ENCODE measurements at places on chromosomes 11 and 22. TPM values are rescaled to one million over a fixed set of nuclear protein-coding genes. Genes with fewer than 3 reads are reported as not detected.

- DNase-seq = no peak
Observed at GRCh38 chr11:108501396-108501795, 3.2 kb upstream of the POGLUT3 start.

Gene HTR3B
- not detected for total RNA-seq

Gene EXPH5
- 122 TPM for total RNA-seq

Gene XKR3
- not detected for total RNA-seq

Gene TMEM41B
- total RNA-seq = 39.5 TPM

DNA sequence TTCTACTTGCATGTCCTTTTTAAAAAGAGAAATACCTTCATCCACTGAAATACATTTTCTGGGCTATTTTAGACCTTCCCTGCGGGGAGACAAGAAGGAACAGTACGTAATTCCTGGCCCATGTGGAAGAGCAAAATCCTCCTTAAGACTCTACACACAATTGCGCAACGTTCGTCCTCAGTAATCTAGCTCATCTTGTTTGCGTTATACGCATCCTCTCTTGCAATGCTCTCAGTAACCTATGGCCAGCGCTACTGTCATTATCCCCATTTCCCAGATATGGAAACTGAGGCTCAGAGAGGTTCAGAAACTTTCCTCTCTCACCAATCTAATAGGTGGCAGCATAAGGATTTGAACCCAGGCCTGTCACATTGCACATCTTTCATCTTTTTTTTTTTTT lies 54.6 kb downstream of the RPUSD4 start:
- DNase-seq = no peak

- no peak for DNase-seq
Observed at GRCh38 chr11:117879516-117880480, 3.3 kb upstream of the FXYD6 start.

- no peak for DNase-seq
Observed at GRCh38 chr11:34840736-34841386, 75.3 kb downstream of the APIP start.

DNA sequence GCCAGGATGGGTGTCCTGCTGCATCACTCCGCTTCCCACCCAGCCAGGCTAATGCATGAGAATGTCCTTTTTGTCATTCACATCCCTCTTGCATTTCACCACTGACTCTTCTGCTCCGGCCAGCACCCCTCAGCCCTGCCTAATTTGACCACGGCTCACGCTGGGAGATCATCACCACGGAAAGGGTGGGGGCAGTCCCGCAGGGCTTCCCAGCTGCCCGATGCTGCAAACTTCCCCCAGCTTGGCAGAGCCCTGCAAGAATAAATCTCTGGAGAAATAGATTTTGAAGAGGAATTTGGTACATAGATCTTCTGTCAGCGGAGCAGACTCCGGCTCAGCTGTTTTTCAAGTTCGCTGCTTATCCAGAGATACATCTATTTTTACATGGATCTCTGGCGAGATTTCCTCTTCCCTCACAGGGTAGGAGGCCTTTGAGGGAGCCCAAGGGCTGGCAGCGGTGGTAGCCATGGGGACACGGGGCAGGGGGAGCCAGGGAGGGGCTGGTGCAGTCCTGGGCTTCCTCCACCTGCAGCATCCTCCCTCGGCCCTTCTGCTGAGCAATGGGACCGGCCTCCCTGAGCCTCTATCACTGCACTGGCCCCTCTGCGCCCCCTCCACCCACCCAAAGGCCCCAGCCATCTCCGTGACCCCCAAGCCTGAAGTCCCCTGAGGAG lies 62.6 kb downstream of the BUD13 start:
- DNase-seq = no peak

- DNase-seq = no peak
Observed at GRCh38 chr11:25691959-25692358, 640.0 kb upstream of the ANO3 start.

GRCh38 chr11:125287491-125288210 lies 123.1 kb downstream of the PKNOX2 start:
- DNase-seq = no peak

Gene DNAJB7
- not detected for total RNA-seq

DNA sequence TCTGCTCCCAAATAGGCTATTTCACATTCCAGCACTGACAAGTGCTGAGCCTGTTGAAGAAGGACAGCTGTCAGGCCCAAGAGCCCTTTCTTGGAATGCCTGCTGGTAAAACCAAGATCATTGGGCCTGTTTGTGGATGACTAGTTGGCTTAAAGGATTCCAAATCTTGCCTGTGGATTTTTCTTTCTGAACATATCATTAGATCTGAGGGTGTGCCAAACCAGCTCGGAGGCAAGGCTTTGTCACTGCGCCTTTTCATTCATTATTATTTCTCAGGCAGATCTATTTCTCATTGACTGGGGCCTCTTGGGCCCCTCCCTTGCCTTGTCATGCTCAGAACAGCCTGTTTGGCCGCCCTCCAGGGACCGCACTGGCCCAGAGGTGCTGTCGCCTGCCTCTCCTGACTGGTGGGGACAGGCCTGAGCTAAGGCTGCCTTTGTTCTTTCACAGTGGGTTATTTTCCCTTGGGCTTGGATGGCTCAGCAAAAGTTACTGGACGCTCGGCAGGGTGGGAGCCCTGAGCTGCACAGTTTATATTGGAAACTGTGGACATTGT lies 222.7 kb upstream of the SESN3 start:
- peak; percentile 87 for DNase-seq

- DNase-seq = peak; percentile 78
Observed at GRCh38 chr11:1785749-1786413, 22.2 kb upstream of the CTSD start.

GRCh38 chr11:114610984-114611944 lies 15.7 kb upstream of the NXPE4 start:
- DNase-seq = no peak

Gene BCL2L13
- total RNA-seq = 63.0 TPM

Gene B3GAT1
- not detected for total RNA-seq

- DNase-seq = no peak
Observed at GRCh38 chr11:79466411-79466810, 25.6 kb upstream of the TENM4 start.

GRCh38 chr11:24134879-24135589 lies 361.8 kb upstream of the LUZP2 start:
- no peak for DNase-seq

Gene IFITM2
- 22.2 TPM for total RNA-seq

- DNase-seq = no peak
Observed at GRCh38 chr11:24413391-24413790, 83.5 kb upstream of the LUZP2 start.

DNA sequence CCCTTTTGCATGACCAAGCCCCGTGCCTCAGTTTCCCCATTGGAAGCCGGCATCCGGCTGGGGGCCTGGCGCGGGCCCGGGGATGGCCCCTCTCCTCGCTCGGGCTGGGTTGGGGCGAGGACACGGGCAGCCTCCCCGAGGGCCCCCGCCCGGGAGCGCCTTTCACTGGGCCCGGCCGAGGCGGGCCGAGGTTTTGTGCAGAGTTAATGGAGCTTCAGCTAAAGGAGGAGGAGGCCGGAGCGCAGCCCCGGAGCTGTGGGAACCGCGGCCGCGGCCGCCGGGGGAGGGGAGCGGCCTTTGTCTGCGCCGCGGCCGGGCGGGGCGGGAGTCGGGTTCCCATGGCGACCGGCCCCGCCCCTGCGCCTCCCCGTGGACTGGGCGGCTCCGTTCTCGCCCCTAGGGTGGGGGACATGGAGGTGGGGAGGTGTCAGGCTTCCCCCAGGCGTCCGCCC lies 1.4 kb upstream of the MAPK11 start:
- no peak for DNase-seq

DNA sequence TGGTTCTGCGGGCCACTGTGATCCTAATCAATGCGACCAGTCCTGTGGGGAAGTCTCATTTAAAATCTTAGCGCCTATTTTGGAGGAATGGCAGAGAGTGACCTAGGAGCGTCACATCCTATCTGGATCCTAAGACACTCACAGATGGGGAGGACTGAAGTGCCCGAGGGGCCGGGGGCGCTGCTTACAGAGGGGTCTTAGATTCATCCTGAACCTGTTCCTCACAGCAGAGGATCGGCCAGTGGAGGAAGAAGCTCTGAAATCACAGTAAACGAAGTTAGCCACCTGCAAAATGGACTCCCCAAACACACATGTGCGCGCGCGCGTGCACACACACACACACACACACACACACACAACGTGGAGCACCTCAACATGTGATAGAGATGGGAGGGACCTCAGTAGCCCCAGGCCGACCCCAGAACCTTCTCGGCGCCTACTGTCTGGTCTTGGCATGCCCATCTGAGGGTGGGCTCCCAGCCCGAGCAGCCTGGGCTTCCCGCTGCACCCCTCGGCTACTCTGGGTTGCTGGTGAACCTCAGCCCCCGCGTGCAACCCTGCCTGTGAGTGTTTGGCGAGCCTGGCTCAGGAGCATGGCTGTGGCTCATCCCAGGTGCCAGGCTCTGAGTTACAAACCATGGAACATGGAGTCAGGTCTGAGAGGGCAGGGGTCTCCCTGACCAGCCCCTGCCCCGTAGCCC lies 613.3 kb downstream of the TBC1D22A start:
- DNase-seq = no peak

GRCh38 chr11:15236559-15236958 lies 121.8 kb downstream of the INSC start:
- no peak for DNase-seq

Gene TIMP3
- total RNA-seq = 68.1 TPM

GRCh38 chr11:78180751-78181150 lies 7.7 kb downstream of the KCTD21 start:
- no peak for DNase-seq

GRCh38 chr11:114311946-114312345 lies 15.7 kb downstream of the NNMT start:
- no peak for DNase-seq

- no peak for DNase-seq
Observed at GRCh38 chr11:121479698-121480238, 27.0 kb upstream of the SORL1-AS1 start.

Gene MPZL2
- 52.5 TPM for total RNA-seq

Gene SMIM38
- total RNA-seq = 0.74 TPM

Gene SNAP29
- total RNA-seq = 33.6 TPM

GRCh38 chr22:24580276-24580675 lies 12.6 kb downstream of the LRRC75B start:
- no peak for DNase-seq

GRCh38 chr11:46475926-46476545 lies 84.5 kb upstream of the CHRM4 start:
- no peak for DNase-seq

Gene NNMT
- 137 TPM for total RNA-seq

Gene JAML
- total RNA-seq = 3.0 TPM

- DNase-seq = no peak
Observed at GRCh38 chr11:108897071-108897481, 232.2 kb downstream of the DDX10 start.

GRCh38 chr11:827146-827896 lies 398 bp upstream of the CRACR2B start:
- no peak for DNase-seq

DNA sequence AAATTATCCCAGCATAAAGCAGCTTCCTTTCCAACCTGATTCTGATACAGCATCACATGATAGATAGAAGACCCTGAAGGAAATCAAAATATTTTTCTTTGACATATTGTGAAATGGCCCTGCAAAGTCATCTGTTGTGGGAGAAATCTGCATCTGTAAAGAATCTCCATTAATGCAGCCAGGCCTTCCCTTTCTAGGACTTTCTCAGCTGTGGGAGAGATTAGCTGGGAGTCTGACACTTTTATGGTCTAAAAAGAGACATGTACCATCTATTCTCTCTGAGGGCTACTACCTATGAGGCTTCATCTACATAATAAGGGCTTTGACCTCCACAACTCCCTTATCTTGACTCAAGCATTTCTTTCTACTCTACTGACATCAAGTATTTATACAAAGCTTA lies 238.1 kb downstream of the SWAP70 start:
- DNase-seq = no peak

Gene KCNJ11
- 2.0 TPM for total RNA-seq

- no peak for DNase-seq
Observed at GRCh38 chr11:88531831-88532230, 194.3 kb upstream of the CTSC start.

Gene PRR33
- total RNA-seq = not detected

DNA sequence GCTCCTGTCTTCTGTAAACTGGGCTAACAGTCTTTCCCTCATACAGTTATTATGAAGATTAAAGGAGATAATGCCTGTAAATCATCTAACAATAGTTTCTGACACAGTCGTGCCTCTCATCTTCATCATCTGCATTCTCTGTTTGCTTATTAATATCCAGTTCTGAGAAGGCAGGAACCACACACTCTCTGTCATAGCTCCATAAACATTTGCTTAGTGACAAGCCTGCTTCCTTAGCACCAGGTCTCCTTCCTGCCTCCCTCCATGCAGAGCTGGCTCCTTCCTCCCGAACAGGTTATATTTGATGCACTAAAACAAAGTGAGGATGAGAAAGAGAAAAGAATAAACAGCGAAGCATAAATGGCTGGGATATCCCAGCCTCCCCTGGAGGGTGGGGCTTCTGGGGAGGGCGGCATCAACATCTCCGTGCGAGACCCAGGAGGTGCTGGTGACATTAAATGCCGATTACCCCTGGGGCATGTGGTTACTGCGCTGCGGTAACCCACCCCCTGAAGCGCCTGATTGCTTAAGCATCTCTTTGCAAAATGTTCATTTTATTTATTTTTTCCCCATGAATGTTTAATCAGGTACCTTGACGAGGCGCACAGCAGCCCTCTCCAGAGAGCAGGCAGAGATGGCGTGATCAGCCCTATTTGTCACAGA lies 404.9 kb downstream of the NXPE2 start:
- no peak for DNase-seq

DNA sequence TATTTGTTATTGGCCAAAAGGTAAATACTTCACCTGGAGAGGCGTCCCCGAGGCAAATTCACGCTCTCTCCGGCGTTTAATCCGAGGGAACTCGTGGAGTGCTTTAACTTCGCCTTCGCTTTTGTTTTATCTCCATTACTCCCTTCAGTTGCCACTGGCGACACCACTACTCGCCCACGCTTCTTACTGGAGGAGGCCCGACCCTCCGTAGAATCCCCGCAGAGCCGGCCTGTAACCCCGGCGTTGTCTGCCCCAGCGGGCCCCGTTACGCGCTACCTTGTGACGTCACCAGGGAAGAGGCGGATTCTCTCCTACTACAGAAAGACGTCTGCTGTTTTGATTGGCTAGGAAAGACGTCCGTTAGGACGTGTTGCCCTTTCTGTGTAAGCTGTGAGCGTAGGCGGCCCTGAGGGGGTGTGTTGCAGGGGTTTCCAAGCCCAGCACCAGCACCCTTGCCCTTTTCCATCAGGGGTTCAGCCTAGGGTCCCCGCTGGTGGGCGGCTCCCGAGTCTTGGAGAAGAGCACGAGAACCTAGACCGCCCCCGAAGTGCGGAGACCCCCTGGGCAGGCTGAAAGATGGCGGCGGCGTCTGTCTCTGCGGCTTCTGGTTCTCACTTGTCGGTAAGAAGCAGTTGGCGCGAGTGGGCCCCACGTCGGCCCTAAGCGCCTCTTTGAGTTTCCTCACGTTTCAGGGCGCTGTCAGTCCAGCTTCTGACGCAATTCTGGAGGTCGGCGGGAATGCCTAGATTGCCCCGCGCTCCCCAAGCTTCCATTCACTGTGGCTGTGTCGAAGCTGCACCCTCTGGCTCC lies at the start of gene CEP57:
CEP57 (plus strand) TSS at position 376 of the 810 bp plus-strand sequence; CDS start at position 577, 201 bp downstream.
- DNase-seq = peak; percentile 97

- DNase-seq = no peak
Observed at GRCh38 chr11:45237711-45238315, 48.3 kb downstream of the SYT13 start.

Gene GLYATL2
- not detected for total RNA-seq

- peak; percentile 81 for DNase-seq
Observed at GRCh38 chr22:47171441-47172221, 409.2 kb downstream of the TBC1D22A start.

GRCh38 chr11:102367364-102367763 lies 20.4 kb downstream of the BIRC2 start:
- DNase-seq = no peak
